ENCODE measurements at places on chromosomes 11 and 22.

DNA sequence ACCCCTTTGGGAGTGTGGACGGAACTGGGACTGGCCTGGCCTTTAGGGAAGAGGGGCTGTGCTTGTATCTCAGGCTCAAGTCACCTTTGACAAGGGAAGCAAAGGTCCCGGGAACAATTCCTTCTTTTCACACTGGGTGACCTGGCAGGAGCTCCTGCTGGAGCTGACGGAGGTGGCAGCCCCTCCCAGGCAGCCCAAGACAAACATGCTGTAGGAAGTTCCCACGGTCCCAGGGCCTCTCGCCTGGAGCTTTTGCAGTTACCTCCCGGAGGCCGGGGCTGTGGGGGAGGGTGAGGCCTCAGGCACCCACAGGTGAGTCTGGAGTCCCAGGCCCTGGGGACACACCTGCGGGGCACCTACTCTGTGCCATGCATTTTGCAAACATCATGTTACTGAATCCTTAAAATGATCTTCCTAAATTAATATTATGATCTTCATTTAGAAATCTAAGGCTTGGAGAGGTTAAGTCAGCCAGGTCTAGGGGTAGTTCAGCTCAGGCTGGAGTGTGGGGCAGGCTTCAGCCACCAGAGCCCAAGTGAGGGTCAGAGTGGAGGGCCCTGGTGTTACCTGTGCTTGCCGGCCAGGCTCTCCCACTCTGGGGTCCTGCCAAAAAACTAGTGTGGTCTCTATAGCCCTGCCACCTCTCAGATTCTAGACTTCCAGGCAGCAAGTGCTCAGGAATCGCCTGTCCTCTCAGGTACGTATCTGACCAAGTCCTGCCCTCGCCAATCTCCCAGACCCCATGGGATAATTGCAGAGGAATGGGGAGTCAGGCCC, 15.7 kb upstream of the MYEOV start:
- no peak for DNase-seq

DNA sequence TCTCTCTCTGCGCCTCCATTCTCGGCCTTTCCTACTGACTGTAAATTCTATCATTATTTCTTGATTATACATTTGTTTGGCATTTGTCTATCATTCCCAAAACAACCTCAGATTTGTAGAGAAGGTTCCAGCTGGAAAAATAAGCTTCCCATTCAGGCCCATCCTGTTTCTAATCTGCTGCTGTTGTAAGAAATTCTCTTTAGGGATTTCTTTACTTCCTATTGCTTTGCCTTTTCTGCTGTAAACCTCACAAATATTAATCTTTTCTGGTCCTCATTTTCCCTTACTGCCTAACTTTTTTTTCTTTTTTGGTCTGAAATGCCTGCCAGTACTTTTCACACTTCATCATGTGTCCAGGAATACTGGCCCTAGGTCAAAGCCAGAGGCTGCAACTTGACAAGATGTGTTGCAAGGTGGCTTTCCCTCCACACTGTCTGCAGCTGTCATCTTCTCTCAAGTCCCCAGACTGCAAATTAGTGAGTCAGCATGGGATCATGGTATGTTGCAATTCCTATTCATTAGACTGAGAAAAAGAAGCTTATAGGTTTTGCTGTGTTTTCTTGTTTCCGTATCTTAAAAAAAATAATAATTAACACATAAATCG, 858.7 kb upstream of the CHORDC1 start:
- DNase-seq, result no peak

DNA sequence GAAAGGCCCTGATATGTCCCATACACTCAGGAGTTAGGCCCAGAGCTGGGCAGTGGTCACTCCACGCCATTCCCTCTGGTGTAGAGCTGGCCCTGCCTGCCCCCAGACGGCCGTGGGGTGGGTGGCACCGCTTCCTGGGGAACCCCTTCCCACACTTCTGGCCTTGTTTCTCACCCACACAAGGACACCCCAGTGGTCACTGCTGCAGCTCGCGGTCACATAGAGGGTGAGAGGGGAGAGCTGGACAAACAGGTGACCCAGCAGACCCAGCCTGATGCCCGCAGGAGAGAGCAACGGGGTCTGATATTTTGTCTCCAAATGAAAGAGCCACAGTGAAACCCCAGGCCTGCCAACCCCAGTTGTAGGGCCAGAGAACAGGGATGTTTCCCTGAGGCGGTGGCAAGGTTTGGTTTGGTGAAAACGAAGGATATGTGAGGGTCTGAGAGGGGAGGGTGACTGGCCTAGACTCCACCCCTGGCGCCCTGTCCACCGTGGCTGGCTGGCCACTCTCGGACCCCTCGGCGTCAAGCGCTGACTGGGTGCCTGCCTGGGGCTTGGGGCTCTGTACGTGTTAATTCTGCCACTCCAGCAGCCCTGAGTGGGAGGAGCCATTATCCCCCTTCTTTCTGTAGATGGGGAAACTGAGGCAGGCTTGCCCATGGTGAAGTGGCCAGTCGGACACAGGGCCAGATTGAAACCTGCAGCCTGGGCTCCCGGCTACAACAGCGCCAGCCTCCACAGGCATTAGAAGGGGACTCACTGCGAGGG, 71.0 kb upstream of the PPARA start:
- DNase-seq, result no peak

DNA sequence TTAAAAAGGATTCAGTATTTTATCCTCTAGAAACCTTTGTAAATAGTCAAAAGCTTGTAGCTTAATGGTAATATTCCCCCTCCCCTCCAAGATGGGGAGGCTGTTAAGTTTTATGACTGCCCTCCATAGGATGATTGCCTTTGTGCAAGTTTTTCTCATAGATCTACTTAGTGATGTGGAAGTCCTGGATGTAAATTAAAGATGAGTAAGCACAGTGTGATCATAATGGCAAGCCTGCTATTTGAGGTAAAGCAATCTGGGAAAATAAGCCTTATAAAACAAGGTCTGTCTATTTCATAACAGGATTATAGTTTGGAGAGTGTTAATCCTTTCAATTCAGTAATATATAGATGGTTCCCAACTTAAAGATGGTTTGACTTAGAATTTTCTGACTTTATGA, 216.3 kb downstream of the DDX10 start:
- DNase-seq, result no peak

- peak; percentile 6 for DNase-seq
Measured at GRCh38 chr11:121328176-121328966, 35.8 kb downstream of the SC5D start.

DNA sequence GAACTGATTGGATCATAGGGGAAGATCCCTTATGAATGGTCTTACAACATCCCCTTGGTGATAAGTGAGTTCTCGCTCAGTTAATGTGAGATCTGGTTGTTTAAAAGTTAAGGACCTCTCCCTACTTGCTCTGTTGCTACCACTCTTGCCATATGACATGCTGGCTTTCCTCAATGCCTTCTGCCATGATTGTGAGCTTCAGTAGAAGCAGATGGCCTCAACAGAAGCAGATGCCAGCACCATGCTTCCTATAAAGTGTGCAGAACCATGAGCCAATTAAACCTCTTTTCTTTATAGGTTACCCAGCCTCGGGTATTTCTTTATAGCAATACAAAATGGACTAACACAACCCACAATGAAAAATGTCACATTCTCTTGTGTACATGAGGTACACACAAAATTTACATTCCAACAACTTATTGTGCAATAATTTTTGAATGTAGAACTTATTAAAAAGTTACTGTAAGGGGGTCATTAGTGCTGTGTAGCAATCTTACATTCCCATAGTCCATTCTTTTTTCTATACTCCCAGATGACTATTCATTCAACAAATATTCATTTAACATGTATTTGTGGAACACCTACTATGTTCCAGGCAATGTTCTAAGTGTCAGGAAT, 10.3 kb downstream of the CYP2R1 start:
- DNase-seq, result no peak

DNA sequence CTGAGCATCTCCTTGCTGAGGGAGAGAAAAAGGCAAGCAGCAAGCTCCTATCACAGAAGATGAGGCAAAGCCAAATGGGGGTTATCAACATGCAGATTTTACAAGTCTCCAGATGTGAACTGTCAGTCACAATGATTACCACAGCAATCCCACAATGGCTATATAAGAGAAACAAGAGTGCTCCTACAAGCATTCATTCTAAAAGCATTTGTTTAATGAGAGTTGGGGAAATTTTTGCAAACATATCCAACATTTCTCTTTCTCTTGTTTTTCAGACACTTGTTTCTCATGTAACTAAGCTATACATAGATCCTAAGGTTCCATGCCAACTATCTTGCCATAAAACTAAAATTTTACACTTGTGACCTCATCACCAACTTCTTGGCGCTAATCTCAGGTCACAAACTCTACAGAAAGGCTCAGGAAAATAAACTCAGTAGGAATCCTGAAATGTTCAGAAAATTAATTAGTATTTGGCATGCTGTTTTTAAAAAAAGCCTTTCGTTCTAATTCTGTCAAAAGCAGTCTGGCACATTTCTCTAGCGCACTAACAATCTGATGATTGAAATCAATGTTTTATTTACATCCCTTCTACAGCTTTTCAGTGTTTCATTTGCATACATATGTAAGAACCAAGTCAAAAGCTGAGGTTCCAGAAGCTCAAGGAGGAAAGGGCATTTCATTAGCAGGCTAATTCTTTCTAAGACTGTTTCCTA, 199.5 kb downstream of the TTC28 start:
- no peak for DNase-seq

DNA sequence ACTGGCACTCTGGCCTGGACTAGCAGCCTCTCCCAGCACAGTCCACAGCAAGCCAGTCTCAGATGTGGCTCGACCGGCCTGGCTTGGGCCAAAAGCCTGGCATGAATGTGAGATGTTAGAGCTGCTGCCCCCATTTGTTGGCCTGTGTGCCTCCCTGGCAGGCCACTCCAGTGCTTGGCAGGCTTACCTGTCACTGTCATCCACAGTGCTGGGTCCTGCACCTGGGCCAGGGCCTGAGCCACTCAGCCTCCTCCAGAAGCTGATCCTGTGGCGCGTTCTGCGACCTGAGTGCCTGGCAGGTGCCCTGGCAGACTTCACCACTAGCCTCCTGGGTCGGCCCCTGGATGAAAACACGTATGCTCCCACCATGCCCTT, 36.1 kb downstream of the RRP8 start:
- DNase-seq, result no peak

DNA sequence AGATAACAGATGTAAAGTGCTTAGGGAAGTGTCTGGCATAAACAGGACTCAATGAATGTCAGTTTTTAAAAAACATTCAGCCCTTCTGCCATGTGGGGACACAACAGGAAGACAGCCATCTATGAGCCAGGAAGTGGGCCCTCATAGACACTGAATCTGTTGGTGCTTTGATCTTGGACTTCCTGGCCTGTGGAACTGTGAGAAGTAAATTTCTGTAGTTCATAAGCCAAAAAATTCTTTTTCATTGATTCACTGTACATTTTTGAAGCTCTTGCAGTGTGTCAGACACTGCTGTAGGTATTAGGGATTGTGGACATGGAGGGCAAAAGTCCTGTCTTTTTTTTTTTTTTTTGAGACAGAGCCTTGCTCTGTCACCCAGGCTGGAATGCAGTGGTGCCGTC, 188.6 kb downstream of the HIPK3 start:
- no peak for DNase-seq

DNA sequence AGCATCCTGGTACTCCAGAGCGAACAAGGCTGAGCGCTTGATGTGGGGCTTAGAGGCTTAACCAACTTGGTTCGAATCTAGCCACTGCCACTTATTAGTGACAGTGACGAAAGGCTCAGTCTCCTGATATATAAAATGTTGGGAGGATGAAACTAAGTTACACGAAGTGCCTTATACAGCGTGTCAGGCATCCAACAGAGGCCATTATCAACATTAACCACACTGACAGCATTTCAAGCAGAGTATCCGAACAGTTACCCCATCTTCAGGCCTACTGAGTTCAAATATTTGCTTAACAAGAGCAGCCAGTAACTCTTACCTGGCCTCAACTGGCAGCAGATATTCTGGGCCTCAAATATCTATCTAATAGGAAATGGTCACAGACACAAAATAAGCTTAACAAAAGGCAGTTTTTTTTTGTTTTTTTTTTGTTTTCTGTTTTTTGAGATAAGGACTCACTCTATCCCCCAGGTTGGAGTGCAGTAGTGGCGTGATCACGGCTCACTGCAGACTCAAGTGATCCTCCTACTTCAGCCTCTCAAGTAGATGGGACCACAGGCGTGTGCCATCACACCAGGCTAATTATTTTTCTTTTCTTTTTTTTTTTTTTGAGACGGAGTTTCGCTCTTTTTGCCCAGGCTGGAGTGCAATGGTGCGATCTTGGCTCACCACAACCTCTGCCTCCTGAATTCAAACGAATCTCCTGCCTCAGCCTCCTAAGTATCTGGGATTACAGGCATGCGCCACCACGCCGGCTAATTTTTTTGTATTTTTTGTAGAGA, 2.9 kb downstream of the SERPIND1 start:
- no peak for DNase-seq

All from T-helper 9 cell (primary cell).